ENCODE measurements at places on chromosomes 4 and X.

DNA sequence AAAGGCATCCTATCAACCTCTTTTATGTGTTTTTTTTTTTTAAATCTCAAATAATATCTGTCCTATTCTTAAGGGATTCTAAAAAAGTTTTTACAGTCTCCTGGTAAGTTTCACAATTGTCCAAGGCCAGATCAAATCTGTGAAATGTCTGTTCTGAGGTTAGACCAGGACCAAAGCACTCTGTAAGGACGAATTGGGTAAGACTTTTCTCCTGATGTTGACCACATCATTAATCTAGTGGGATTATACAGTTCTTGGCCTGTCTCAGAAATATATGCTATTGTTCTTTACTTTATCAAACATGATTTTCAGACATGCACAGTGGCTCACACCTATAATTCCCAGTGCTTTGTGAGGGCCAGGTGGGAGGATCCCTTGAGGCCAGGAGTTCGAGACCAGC is 45.8 kb upstream of the TMEM131L start:
- DNase-seq, result peak; percentile 24

DNA sequence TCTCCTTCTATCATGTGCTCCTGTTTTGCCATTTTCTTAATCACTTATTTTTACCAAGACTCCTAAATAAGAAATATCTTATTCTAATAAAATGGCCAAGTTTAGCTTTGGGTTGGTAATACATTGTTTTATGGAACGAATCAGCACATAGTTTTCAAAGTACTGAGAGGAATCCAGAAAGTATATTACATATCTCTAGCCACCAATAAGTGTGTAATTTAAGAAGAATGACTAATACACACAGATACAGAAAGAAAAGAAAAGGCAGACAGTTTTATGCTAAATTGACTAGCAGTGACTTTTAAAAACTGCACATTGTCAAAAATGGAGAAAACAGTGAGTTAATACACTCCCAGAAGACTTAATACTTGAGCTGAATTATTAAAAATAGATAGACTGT is 167.0 kb upstream of the IL15 start:
- no peak for DNase-seq

- DNase-seq, result no peak
Measured at GRCh38 chr4:153243468-153243867, 39.2 kb downstream of the TRIM2 start.

DNA sequence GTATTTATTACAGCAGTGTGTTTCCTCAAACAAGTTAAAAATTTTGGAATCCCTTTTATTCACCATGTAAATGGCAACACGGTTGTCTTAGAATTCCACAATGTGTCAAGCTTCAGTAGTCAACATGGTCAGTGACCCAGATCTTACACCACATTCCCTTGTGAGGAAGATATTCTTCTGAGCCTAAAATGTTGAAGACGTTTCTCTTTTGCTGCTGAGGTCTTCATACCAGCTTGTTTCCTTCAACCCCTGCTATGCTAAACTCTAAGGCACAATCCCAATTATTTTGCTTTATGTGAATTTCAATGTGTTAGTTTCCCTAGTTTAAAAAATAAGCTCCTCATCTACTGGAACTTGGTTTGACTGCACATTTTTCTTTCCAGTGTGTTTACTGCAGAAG is 17.6 kb upstream of the LDB2 start:
- no peak for DNase-seq

DNA sequence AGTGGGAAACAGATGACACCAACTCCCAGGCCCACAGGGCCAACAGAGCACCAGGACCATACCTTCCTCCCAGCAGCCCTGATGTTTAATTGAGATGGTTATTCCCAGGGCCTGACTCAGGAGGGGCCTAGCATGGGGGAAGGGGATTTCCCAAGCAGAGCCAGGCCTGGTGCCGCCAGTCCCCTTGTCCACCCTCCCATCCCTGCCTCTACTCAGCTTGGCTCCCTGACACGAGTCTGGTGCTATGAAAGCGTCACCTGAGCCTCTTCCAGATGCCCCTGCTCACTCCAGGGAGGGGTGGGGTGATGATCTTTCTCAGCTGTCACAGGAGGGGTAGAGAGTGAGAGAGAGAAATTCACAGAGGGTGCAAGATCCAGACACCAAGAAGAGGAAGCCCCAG is 72.7 kb downstream of the EFNB1 start:
- no peak for DNase-seq

DNA sequence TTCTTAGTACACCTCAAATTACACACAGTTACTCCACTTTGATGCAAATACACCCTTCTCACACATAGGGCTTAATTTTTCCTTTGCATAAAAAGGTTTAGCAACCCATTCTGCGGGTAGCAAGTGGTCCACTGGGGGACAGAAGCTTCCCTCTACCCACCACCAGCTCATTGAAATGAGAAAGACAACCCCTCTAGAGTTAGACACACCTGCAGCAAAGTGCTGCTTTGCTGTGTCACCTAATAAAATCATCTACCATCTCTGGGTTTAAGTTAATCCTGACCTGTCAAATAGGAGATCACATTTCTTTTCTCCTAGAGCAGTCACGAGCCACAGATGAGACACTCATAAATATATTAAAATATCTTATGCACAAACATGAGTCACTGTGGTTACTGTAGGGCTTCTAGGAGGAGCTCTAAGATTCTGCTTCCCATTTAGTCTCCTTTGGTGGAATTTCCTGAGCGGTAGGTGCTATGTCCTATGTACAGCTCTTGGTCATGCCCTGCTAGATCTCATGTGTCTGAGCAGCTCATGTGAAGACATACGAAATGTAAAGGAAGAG is 11.9 kb downstream of the BMX start:
- DNase-seq, result no peak

GRCh38 chr4:176850436-176850835 is 57.7 kb upstream of the VEGFC start:
- no peak for DNase-seq

GRCh38 chrX:46991664-46992063 is 79.4 kb downstream of the JADE3 start:
- no peak for DNase-seq

- DNase-seq, result peak; percentile 83
Measured at GRCh38 chr4:118270492-118270891, 82.3 kb downstream of the PRSS12 start.

- no peak for DNase-seq
Measured at GRCh38 chr4:152672206-152673092, 7.3 kb downstream of the TMEM154 start.

DNA sequence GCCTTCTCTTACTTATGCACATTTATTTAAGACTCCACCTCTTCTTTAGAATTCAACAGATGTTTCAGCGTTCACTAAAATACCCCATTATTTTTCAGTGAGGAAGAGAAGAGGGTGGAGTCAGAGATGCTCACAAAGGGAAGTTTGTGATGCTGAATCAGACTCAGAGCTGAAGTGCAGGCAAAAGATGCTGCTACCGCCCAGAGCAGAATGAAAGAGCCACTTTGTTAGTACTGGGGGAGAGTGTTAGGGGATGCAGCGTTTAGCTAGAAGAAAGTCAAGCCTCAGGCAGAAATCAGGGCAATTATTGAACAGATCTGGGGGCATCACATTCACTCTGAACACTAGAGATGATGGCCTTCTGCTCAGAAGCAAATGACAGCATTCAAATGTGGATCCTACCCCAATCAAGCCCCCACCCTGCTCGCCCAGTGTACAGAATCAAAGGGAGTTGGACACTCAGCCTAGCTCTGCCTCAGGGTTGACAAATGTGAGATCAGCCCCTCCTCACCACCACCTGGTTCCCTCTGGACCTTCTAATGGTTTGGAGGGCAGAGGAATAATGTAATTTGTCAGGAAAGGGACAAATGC is 138.3 kb downstream of the UNC5C start:
- DNase-seq, result no peak

GRCh38 chrX:130196466-130196865 is 24.7 kb downstream of the RAB33A start:
- no peak for DNase-seq

- DNase-seq, result no peak
Measured at GRCh38 chrX:8067754-8068462, 103.2 kb downstream of the VCX2 start.

DNA sequence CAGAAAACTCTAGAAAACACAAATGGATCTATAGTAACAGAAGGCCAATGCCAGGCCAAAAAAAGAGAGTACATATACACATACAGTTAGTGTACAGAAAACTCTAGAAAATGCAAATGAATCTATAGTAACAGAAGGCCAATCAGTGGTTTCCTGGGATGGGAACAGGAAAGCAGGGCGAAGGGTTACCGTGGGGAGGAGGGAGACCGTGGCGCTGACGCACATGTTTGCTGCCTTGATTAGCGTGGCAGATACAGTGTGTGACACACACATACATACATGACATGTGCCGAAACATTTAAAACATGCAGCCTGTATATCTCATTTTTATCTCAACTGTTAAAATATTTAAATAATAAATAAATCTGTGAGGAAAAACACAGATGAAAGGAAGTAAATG is 14.7 kb downstream of the GAK start:
- no peak for DNase-seq

GRCh38 chr4:79358438-79358837 is 32.6 kb upstream of the NAA11 start:
- no peak for DNase-seq

DNA sequence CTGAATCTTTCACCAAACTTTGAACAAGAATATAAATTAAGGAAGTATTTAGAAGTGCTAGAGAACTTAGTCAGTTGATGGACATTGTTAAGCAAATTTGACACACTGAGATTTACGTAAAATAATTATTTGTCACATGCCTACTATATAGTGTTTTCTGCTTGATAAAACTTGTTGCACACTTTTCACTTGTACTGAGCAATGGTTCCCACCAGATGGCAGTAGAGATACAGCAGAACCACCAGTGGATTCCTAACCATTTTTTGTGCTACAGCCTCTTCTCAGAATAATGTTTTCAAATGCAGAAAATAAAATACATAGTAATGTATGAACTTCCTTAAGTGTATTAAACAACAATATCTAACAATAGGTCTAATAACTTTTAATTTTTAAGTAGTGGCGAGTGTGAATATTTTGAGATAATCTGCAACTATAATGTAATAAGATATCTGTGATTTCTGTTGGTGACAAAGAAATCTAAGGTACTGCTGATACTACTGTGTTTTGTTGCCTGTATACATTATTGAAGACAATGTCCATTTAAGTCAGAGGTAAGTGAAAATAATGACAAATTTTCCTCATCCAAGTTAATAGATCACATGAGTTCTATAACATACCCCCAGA is 81.2 kb downstream of the APOOL start:
- DNase-seq, result peak; percentile 67

- peak; percentile 45 for DNase-seq
Measured at GRCh38 chr4:56466910-56467283, 520 bp upstream of the SRP72 start.

DNA sequence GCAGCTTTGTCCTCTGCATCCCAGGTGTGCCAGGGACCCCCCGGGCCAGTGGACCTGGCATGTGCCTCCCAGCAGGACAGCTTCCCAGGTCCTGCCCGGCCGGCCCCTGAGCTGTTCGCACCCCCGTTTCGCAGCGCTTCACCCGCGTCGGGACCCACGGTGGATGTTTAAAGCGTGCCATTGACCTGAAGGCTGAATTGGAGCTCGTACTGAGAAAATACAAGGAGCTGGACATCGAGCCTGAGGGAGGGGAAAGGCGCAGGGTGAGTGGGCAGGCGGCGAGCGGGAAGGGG is 7.9 kb downstream of the UVSSA start:
- DNase-seq, result no peak

GRCh38 chrX:101430457-101431078 is 22.5 kb downstream of the HNRNPH2 start:
- DNase-seq, result no peak

GRCh38 chr4:32140636-32141035 is 1420.5 kb downstream of the PCDH7 start:
- DNase-seq, result peak; percentile 87

DNA sequence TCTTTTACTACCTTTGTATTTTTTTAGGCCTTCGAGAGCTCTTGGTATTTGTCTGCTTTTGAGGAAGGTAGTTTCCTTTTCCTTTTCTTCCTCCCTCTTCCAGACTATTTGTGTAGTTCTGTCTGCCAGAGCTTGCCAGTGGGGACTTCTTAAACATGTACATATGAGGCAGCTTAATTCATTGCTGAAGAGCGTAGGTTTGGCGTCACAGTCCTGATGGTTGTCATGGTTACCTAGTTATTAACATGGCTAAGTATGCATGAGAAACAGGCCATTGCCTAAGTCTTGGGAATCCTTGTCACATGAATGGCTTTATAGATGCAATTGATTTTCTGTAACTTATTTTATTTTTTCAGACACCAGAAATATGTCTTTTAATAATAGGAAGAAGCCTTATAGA is 48.5 kb upstream of the ARMCX2 start:
- peak; percentile 5 for DNase-seq

- no peak for DNase-seq
Measured at GRCh38 chrX:53479301-53479700, 45.1 kb upstream of the HSD17B10 start.

DNA sequence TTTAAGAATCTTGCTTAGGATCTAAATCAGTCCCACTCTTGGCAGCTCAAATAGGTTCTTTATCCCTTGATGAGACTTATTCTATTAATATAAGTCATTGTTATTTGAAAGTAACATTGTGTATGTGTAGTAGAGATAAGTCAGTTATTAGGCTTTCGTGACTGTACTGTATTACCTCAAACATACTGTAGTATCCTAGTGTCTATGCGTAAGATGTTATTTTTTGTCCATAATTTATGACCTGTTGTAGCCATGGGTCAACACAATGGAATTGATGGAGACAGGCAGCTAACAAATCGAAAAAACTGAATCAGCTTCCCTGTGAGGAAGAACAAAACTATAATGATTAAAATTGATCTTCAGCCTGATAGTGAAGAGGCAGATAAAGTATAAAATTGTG is 41.8 kb downstream of the CLCN3 start:
- DNase-seq, result no peak

- peak; percentile 63 for DNase-seq
Measured at GRCh38 chr4:130043732-130044160, 947.8 kb downstream of the C4orf33 start.

DNA sequence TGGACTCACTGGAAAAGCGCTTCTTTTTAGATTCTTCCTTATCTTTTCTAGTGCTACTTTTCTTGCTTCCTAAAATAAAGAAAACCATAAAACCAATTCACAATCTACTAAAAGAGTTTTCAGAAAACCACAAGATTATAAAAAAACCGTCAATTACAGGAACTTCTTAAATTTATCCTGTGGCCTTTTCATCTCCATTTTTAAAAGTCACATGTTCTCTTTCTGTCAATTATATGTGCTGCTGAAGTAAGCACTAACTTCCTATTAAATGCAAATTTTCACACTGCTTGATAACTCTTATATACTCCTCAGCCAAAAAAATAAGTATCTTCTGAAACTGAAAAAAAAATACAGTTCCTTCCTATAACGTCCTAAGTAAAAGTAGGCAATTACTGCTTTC is 32.8 kb downstream of the CENPC start:
- no peak for DNase-seq

DNA sequence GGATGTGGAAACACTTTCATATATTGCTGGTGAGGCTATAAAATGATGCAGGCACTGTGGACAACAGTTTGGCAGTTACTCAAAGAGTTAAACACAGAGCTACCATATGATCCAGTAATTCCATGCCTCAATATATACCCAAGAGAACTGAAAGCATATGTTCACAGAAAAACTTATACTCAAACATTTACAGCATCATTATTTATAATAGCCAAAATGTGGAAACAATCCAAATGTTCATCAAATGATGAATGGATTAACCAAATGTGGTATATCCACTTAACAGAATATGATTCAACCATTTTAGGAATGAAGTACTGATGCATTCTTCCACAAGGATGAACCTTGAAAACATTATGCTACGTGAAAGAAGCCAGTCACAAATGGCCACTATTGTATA is 603.8 kb downstream of the IQCM start:
- no peak for DNase-seq
